ENCODE measurements at places on chromosomes 6 and 20.
A peak's percentile ranks its signal among the peaks of the same experiment; 100 is the strongest.

- DNase-seq = peak; percentile 39
Observed at GRCh38 chr20:59765599-59766177, 161.3 kb downstream of the PHACTR3 start.

DNA sequence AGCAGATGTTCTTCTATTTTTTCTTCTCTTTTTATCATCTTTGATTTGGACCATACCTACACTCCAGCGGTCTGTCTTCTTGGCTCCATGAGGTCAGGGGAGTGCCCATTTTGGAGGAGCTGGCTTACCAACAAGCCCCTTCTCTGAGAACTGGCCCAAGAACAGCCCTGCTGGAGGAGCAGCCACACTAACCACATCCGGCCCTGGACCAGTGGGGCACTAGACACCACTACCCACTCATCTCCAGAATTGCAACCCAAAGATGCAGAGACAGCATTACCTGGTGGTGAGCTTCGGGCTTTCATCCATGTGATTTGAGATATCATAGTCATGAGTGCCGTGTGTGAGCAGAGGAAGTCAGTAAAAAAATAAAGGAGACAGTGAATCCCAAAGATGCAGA, 599.4 kb upstream of the CDH4 start:
- no peak for DNase-seq

GRCh38 chr6:78611886-78612480, 255.4 kb upstream of the IRAK1BP1 start:
- no peak for DNase-seq

DNA sequence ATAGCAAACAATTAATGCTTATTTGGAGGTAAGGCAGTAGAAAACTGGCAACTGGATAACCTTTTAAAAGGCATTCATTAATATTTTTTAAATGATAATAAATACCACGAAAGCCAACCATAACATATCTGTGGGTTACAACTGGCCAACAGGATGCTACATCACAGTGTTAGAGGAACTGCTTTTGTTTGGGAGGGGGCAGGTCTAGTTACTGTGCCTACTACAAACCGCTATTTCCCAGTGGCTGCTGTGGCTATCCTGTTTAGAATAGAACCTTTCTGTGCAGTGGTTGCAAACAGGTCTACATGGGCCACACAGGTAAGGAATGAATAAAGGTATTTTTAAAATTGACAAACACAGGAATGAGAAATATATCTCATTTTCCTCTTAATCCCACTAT, 976 bp downstream of the PIGT start:
- DNase-seq = no peak

DNA sequence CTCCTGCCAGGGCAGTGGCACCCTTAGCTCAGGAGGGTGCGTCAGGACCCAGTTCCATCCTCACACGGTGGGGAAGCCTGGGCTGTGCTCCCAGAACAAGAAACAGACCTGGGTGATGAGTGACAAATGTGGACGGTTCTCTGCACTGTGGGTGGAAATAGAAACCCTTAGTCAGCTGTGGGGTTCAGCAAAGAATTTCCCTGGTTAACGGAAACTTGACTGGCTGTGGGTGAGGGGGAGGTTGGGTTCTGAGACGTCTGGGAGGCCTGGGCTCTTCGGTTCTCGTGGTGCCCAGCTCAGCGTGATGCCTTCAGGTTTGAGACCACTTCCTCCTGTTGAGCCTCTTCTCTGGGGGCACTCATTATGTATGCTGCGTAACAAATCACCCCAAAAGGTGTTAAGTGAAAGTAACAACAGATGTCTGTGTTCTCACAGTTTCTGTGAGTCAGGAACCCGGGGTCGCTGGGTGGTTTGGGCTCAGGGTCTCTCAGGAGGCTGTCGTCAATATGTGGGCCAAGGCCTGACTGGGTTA, 53.1 kb upstream of the FAM83D start:
- no peak for DNase-seq

Data from fibroblast of skin of scalp (primary cell).